Muscle of back (tissue), 13 donors: ENCODE measurements at places on chromosomes 7 and 10.

DNA sequence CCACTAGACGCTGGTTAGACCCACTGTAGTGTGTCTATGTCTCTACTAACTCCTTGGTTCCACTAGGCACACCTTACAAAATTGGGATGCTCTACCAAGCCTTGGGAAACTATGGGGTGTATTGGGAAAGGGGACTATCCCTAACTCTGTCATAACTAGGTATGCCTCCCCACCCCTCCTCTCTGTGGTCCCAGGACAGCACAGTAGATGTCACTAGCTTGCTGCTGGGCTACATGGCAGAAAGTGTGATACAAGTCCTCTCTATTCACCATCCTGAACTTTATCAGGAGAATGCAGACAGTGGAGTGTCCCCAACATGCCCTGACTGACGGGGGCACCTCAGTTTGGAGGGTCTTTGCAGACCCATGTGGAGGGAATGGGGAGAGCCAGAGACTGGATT, 30.3 kb upstream of the TMEM273 start:
- no peak for DNase-seq

DNA sequence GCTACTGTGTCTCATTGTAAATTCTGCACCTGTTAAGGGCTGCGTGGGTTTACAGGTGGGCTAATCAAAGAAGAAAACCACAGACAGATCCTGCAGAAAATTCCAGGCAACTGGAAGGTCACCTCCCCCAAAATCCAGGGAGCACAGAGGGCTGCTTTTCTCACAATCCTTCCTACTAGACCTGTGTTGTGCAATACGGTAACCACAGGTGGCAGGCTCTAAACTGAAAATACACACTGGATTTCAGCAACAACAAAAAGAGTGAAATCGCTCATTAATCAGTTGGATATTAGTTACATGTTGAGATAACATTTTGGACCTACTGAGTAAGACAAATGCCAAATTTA, 83.2 kb downstream of the SLC16A9 start:
- no peak for DNase-seq

DNA sequence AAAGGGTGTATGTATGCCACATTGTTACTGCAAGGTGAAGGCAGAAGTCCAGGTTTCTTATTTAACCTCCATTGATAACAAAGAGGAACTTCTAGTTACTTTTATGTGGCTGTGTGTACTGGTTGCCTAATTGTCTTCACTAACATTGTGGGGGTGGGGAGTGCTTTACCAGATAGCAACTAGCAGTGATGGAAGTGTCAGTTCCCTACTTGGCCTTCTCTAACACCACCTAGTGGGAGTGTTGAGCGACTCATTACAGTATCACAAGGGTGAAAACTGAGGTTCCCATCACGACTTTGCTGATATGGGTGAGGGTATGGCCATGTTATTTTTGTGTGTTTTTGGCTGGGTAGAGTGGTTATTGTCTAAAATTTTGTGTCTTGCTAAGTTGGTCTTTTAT, 274.4 kb downstream of the THSD7A start:
- DNase-seq, result no peak

GRCh38 chr7:25750744-25751508, 401.1 kb upstream of the NFE2L3 start:
- DNase-seq, result no peak

GRCh38 chr10:9045311-9045710, 990.8 kb downstream of the GATA3 start:
- DNase-seq, result no peak

- no peak for DNase-seq
Observed at GRCh38 chr7:47195641-47196040, 386.3 kb downstream of the TNS3 start.

- DNase-seq, result no peak
Observed at GRCh38 chr10:49001870-49002672, 62.4 kb upstream of the LRRC18 start.

GRCh38 chr7:134995239-134996096, 9.2 kb downstream of the AGBL3 start:
- no peak for DNase-seq

- no peak for DNase-seq
Observed at GRCh38 chr10:3528823-3529403, 256.1 kb downstream of the KLF6 start.

DNA sequence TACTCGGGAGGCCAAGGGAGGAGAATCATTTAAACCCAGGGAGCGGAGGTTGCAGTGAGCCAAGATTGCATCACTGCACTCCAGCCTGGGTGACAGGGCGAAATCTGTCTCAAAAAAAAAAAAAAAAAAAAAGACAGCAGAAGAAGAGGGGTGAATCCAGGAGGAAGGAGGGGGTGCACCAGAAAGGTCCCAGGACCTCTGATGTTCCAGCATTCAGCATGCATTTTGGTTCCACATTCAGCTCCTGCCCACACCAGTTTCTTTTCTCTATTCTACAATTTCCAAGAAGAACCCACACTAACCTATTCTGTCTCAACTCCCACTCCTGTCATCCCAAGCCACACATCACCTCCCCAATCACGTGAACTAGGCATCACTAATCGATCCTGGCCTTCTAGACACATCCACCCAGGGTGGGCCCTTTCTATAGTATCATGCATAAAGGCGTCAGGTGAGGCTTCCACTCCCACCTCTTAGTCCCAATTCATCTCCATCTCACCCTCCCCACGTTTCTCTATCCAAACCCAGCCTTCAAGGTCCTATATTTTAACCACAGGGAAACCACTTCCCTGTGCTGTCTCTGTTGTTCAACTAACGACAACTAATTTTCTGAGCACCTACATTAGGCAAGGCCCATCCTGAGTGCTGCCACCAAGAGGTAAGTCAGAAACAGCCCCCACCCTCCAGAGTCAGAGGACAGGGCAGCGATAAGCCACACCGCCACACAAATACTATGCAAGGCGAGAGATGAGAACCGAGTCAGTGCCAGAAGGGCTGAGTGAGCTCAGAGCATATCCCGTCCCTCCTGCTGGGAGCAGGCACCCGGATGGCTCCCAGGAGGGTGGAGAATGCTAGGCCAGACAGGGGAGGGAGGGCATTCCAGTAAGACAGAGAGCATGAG, 2.2 kb downstream of the ANXA11 start:
- peak; percentile 60 for DNase-seq

DNA sequence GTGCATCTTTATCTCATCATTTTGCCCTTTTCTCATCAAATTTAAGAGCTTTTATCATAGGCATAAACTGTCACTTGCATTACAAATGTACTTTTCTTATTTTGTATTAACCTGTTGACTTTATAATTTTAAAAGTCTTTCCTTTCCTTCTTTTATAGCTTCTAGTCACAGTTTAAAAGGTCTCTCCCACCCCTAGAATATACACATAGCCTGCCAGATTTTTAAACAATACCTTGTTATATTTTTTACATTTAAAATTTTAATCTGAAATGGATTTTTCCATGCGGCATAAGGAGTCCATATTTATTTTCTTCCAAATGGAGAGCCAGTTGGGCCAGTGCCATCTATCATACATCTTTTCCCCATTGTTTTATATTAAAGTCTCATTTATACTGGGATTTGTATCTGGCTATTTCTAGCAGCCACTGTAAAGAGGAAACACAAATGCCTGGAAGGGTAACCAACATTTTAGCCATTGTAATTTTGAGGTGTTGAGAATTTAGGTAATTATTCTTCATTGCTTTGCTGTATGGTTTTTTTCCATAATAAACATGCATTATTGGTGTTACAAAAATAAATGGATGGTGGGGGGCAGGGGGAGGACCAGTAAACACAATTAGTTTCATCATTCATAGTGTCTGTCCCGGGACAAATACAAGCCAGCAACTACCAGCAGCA, 92.8 kb downstream of the CCDC71L start:
- DNase-seq, result no peak

DNA sequence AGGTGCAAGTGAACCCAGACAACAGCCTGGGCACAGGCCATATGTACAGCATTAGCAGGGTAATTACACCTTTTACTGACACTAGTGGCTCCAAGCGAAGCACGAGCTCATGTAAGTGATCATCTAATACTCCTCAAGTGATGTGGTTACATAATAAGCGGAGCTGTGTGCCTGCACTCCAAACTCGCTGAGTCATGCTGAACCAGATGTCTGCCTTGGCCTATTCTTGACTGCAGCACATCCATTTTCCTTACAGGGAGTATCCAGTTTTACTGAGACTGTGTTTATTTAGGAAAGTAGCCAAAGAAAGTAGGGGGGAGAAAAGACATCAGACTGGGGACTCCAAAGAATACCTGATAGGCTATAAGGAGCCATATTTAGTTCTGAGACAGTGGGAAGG, 90.1 kb downstream of the GRM3 start:
- DNase-seq, result no peak
